ENCODE measurements at places on chromosomes 2 and 18.

DNA sequence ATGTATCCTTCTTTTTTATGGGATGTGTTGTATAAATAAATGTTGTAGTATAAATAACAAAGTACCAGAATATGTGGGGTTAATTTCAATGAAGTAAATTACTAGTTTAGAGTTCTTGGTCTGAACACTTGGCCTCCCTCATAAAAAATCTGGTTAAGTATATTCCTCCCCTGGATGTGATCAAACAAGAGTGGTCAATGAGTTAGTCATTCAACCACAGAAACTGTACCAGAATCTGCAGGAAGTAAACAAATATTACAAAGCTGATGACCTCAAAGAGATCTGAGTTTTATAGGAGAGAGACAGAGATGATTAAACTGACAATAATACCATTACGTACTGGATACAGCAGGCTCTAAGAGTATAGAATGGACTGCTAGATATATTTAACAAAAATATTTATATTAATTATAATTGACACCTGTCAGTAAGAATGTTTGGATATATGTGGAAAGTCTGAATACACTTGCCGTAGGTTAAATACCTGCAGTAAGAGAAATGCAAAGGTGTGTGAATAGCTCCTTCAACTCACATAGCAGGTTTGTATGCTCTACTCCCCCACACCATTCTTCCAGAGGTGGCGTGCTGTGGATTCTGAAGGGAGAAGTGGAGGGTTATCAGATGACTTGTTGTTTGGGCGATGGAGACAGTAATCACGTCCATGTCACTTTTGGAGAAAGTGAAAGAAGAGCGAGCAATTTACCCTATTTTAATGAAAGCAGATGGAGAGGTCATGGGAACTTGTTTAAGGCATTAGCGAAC lies 108.3 kb upstream of the LRATD1 start:
- peak; percentile 65 for DNase-seq

GRCh38 chr2:239399921-239400595 lies 762 bp downstream of the HDAC4 start:
- DNase-seq = no peak

- no peak for DNase-seq
Observed at GRCh38 chr2:33448220-33448899, 28.1 kb upstream of the RASGRP3 start.

DNA sequence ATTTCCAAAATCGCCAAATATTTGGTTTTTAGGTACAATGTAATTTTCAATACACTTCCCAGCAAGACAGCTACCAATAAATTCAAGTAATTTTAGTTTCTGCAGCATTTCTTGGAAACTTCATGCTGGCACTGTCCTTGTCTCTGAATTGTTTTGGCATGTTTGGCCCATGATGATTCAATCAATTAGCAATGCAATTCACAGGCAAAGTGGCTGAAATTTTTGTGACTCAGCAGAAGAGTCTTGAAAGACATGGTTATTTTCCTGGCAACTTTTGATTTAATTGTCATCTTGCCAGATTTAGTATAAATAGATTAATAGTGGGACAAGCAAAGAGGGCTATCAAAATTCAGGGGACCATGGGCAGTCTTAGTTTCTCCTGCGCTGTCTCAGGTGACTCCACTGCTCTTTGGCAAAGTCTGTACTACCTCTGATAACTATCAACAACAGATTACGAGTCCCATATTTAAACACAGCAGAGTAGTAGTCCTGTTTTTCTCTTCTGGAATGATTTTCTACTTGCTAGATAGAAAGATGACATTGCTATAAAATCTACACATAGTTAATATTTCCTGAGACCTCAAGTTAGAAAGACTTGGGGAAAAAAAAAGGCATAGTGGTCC lies 88.9 kb upstream of the CYP26B1 start:
- DNase-seq = peak; percentile 85

DNA sequence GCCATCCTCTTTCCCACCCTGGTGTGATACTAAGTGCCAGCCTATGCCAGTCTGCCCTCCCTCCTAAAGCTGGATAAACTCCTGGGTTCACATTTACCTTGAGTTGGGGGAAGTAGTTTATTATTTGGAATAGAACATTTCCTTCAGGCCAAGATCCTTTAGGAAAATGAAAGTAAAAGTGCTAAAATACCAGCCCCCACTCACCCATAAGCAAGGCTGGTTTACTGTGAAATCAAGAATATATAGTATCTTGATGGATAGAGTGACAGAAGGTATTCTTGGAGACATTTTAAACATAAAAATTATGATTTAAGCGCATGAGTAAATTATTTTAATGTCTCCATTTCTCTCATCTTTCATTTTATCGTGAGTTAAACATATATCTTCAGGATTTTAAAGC lies 27.1 kb downstream of the ZNF532 start:
- DNase-seq = no peak

DNA sequence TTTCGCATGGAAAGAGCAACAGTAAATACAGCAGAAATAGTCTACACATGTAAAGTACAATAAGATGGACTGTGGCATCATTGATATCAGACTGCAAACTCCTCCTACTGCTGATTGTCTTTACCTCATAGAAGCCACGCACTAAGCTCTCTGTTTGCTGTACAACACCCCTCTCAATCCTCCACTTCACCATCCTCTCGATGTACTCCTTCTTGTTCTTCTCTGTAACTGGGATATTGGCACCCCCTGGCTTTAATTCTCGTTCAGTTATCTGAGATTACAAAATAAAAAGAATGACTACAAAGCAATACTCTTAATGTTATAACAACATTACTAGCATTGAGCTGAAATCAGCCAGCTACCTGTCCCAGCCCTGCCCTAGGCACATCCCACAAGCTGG lies 49.3 kb upstream of the STK17B start:
- no peak for DNase-seq

DNA sequence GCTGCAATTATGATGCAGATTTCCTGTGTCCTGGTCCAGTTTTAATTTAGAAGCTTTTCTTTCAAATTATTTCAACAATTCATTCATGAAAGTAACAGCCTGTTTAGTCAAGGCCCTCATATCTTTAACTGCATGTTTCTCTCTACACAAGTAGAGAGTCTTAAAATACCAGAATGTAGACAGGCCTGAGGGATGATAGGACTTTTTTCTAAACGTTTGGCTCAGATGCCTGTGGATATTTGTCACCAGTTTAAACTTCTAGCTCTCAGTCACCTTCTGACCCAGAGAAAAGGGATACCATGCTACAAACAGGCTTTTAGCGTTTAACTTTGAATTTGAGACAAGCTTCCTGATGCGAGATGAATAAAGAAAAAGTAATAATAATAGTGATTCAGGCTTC lies 15.7 kb downstream of the COL5A2 start:
- DNase-seq = peak; percentile 75

DNA sequence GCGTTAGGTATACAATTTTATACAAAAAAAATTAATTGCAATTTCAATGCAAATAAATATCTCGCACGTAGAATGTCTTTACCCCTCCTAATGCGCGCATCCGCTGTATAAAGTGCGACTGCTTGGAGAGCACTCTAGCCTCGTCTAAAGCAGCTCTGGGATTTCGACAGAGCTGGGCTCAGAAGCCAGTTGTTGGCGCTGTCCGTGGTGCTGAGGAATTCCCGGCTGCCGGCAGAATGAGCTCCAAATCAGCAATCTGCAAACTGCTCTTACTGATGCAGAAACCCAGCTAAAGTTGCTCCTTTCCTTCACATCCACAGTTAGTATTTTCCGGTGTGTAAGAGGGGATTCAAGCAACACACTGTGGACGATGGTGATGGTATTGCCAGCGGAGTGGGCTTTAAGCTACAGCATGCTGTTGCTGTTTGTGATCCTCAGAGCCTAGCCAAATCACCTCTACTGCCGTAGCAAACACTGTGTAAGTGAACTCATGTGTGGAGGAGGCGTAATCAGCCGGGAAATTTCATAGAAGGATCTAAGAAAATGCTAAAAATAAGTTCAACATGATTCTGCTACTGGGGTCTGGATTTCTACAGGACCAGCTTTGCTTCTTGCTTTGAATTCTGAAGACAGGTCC lies at the start of gene VWC2L:
Gene VWC2L (plus strand): TSS at position 137 of the 637 bp plus-strand sequence. CDS start 3,140 bp downstream, outside the sequence.
- DNase-seq = peak; percentile 95

DNA sequence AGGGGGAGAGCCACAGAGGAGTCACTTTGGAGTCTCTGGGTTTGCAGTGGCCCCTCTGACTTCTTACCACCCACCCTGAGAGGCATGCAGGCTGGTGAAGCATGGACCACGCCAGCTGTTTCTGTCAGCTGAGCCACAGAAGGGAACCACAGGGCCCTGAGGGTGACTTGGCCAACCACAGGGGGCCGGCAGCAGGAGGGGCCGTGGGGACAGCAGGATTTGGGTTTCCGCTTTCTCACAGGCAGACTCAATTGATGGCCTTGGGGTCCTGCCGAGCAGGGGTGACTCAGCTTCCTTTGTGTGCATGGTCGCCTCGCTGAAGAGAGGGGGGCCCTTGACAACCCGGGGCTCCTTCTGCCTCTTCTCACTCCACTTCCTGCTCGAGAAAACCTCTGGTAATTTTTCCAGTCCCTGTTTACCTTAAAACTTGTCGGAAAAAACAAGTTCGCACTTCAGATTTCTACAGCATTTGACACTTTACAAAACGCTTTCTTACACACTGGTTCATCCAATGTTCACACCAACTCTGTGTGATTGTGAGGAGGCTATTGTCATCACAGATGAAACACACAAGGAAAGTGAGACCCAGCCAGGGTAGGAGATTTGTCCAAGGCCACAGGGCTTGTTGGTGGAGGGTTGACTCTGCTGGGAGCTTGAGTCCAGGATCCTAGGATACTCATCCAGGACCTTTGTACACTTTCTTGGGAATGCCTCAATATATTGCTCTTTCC lies 311.2 kb downstream of the LPIN1 start:
- DNase-seq = peak; percentile 62

DNA sequence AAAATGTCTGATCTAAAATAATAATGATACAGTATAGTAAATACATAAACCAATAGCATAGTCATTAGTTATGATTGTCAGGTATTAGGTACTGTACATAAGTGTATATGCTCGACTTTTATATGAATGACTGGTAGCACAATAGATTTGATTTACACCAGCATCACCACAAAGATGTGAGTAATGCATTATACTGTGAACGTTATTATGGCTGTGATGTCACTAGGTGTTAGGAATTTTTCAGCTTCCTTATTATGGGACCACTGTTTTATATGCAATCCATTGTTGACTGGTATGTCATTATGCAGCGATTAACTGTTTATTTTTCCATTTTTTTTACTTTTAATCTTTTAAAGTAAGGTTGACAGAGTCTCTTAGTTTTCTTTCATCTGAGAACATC lies 23.7 kb downstream of the ATP9B start:
- peak; percentile 58 for DNase-seq

DNA sequence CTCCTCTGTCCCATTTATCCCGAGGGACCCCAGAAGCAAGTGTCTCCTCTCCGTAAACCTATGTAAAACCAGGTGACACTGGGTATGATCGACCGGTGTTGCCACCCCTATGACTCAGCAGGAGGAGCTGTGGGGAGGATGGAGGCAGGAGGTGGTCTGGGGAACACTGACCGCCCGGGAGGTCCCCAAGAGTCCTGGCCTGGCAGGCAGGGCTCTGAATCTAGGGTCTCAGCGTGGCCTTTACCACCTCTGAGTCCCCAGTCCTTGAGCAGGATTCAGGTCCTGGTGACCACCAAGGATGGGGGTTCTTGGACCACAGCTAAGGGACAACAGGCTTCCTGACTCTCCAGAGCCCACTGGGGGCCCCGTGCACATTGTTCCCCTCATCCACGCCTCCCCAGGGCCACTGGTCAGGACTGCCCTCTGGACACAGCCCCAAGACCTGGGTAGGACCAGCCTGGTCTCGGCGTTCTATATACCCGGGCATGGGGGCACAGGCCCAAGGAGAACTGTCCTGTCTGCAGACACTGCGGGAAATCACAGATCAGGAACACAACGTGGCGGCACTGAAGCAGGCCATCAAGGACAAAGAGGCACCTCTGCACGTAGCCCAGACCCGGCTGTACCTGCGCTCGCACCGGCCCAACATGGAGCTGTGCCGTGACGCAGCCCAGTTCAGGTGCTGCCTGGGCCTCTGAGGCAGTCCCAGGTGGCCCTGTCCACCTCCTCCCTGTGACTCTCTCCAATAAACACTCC lies 4.0 kb downstream of the TEKT4 start:
- DNase-seq = no peak

GRCh38 chr18:61031626-61032025 lies 301.6 kb upstream of the CDH20 start:
- DNase-seq = no peak

- DNase-seq = peak; percentile 83
Observed at GRCh38 chr2:197088694-197089093, 162.2 kb upstream of the PGAP1 start.

GRCh38 chr2:27070653-27071276 lies 689 bp downstream of the OST4 start:
- DNase-seq = no peak

- no peak for DNase-seq
Observed at GRCh38 chr2:95344656-95345055, 47.5 kb downstream of the KCNIP3 start.

DNA sequence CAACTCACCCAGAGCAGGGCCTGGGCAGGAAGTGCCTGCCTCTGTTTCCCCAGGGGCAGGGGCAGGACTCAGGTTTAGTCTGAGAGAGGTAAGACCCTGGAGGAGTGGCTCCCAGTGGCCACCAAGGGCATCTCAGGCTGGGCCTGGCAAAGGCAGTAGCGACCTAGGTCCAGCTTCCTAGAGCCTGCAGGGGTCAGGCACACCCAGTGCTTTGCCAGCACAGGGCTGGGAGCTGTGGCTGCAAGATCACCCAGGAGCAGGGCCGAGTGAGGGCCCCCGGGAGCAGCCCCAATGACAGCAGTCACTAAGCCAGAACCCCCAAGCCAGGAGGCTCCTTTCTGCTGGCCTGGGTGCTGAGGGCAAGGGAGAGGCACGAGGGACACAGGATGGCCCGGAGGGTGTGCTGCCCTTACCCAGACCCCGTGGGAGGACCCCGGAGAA lies 8.8 kb upstream of the DUSP2 start:
- DNase-seq = no peak

GRCh38 chr2:88187927-88188326 lies 17.8 kb downstream of the THNSL2 start:
- DNase-seq = no peak

DNA sequence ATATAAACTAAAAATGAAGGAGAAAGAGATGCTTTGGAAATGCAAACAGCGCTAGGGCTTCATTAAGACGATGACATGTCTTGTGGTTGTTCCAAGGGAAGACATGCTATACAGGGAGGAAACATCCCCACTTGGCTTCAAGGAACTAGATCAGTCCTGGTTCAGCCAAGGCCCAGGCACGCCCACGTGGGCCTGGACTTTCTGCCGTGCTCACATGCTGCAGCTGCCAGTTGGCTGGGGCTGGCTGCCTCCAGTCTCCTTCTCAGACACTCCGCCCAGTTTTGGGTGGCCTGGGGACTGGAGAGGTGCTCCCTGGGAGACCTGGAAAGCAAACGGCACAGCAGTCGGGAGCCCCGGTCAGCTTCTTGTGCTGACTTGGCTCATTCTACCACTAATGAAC lies 109.6 kb downstream of the GLI2 start:
- DNase-seq = no peak

Measured in astrocyte of the hippocampus (primary cell).